SJCRH30 (cell line): ENCODE measurements at places on chromosomes 1 and 21. TPM values are rescaled to one million over a fixed set of nuclear protein-coding genes. Genes with fewer than 3 reads are reported as not detected.

GRCh38 chr1:229557200-229557850 is 1.2 kb downstream of the ABCB10 start:
- no peak for DNase-seq

DNA sequence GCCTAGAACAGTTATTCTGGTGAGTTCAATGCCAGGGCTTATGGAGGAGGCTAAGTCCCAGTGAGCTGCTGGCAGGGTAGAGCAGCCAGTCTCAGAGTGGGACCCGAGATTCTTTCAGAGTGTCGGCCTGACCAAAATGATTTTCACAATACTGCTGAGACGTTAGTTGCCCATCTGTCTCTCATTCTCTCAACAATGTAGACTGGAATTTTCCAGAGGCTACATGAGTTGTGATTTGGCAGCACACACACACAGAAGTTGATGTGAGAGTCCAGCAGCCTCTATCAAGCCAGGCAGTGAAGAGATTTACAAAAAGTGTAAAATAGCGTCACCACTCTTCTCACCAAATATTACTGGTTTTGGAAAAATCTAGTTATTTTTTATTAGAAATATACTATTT is 21.7 kb downstream of the CACNA1S start:
- no peak for DNase-seq

GRCh38 chr1:241591317-241591716 is 48.9 kb downstream of the CHML start:
- no peak for DNase-seq

Gene RAB3B
- total RNA-seq: 0.61 and 0.67 TPM in 2 replicates
